HCEC 1CT (cell line): ENCODE measurements at places on chromosomes 13 and 19.

DNA sequence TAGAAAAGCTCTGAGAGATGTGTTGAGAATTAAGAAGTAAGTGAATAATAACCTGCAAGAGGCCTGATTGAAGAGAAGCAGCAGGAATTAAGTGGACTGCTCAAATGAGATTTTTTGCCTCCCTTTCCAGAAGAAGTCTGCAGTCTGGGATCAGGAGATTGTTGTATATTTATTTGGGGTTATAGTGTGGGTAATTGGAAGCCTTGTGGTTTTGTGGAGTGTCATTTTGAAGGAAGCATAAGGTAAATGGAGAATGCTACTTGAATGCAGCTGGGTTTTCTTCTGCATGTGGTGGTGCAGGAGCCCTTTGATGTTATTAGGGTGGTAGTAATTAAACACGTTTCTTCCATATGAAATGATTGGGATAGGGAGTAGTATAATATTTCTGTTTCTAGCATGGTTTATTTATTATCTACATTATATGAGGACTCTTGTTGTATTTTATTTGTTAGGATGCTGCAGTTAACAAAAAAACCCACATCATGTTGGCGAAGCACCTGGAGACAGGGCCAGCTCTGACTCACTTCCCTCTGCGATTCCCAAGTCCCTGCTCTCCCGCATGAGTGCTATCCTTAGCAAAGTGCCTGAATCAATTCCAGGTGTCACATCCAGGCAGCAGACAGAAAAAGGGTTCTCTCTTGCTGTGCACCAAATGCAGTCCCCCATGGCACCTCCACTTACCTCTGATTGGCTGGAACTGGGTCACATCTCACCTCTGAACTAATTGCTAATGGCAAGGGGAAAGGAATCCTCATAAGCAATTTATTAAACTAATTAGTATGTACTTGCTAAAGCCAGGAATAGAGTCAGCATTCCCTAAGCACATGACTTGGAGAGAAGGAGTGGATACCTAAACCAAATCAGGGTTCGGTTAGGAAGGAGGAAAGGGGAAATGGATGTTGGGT is 54.8 kb downstream of the DGKH start:
- no peak for DNase-seq

DNA sequence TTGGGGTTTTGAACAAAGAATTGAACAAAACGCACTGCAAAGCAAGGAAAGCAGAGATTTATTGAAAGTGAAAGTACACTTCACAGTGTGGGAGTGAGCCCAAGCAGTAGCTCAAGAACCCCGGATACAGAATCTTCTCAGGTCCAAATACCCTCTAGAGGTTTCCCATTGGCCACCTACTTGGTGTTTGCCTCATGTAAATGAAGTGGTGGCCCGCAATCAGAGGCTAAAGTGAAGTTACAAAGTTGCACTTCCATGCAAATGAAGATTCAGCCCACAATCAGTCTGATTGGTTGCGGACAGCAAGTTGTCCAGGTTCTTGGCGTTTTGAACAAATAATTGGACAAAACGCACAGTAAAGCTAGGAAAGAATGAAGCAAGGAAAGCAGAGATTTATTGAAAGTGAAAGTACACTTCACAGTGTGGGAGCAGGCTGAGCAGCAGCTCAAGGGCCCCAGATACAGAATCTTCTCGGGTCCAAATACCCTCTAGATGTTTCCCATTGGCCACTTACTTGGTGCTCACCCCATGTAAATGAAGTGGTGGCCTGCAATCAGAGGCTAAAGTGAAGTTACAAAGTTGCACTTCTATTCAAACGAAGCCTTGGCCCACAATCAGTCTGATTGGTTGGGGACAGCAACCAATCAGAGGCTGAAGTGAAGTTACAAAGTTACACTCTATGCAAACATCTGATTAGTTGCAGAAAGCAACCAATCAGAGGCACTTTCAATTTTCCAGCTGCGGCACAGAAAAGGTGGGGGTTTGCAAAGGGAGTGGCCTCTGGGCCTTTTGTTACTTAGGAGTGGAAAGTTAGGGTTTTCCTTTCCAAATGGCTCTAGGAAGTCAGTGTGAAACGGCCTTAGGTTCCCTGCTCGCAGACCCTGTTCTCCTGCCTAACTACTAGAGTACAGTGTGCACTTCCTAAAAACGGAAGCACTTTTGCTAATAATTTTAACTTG is 4.8 kb upstream of the TM9SF2 start:
- peak; percentile 50 for DNase-seq

- DNase-seq = no peak
These were observed 6.7 kb upstream of the C13orf46 start for GRCh38 chr13:113980489-113981064.

- DNase-seq = no peak
These were observed 104.7 kb upstream of the TSC22D1 start for GRCh38 chr13:44680746-44681355.
